EL (cell line): ENCODE measurements at places on chromosomes 7 and 10.
A peak's percentile ranks its signal among the peaks of the same experiment; 100 is the strongest.

GRCh38 chr7:157850481-157851444, 514.0 kb downstream of the DNAJB6 start:
- DNase-seq = no peak

DNA sequence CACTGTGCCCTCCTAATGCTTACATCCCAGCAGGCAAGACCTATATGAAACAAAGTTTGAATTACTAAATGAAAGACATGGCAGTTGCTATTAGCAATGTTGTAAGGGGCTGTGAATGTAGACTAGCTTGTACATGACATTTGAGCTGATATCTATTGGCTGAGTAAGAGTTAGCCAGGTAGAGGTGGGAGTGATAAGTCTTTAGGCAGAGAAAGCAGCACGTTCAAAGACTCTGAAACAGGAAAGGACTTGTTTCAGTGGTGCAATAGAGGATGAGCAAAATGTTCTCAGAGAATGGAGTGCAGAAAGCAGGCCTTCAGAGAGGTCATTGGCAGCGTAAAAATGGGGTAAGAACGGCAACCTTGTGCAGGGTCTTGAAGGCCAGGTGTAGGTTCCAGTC, 687.6 kb downstream of the AUTS2 start:
- no peak for DNase-seq

DNA sequence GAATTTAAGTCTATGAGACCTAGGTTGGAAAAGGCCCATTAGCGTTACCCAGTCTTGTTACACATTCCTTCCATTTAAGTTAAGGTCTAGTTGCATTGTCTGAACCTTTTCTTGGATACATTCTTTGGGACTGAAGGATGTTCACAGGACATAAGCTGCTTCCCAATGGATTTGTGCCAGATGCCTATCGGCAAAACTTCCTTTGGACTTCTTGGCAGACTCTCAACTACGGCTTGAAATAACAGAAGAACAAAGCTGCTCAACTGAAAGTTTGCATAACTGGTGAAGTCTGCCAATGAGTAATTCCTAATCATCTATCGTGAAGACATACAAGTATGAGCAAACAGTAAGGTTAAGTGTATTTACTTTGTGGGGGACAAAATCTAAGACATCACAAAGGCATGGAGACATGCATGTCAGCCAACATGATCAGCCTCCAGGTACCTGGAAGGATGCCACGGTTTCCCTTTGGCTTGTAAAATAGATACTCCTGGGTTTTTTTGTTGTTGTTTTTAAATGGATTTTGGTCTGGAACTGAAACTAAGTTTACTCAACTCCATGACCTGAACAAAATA, 35.4 kb downstream of the MALSU1 start:
- peak; percentile 99 for DNase-seq

DNA sequence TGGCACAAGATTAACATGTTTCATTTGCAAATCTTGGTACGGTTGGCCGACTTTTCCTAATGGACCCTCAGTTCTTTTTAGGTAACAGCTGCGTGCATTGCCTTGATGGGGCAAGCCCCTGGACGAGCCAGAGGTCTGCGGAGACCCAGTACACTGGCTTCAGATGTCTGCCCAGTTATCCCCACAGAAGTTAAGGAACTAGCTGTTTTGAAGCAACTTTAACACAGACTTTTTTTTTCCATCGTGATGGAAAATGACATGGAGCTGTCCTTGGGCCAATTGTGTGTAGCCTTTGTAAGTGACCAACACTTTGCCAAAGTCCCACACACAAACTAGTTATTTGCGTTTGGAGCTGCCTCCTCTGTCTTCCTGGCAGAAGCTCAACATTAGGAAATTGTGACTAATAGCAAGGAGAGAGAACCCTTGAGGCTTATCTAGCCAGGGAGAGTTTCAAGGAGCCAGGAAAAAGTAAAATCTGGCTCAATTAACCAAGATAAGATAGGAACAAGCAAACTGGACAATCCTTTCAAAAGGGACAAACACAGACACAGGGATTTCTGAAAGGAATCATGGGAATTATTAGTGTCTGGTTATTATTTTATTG, 99.6 kb upstream of the BMPER start:
- peak; percentile 59 for DNase-seq

DNA sequence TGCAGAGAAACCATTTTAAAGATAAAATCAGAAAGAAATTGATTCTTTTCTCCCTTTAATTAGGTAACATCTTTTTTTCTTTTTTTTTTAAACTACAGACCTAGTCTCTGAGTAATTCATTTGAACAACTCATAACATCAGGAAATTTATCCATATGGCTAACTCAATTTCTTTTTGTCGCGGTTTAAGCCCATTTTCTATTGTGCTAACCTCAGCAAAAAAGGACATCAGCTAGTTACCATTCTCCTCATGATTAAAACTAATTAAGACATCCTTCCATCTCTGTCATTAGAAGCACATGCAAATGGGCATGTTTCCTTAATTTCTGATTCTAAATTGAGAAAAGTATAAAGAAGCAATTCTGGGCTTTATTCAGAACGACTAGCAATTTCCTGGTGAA, 57.8 kb downstream of the ANK3 start:
- DNase-seq = no peak

DNA sequence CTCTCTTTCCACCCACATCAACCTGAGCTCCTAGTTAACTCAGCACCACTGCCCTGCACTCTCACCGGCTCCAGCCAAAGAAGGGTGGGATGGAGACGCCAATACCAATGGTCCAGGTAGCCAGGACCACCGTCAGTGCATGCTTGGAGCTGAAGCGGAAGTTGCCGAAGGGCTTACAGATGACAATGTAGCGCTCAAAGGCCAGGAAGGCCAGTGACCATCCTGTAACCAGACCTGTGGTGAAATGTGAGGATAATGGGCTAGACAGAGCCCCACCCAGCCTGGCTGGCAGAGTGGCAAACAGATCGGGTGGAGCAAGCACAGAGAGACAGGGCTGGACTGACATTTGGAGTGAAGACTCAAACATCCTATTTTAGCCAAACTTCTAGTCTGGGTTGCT, 673 bp downstream of the OPN1SW start:
- no peak for DNase-seq

DNA sequence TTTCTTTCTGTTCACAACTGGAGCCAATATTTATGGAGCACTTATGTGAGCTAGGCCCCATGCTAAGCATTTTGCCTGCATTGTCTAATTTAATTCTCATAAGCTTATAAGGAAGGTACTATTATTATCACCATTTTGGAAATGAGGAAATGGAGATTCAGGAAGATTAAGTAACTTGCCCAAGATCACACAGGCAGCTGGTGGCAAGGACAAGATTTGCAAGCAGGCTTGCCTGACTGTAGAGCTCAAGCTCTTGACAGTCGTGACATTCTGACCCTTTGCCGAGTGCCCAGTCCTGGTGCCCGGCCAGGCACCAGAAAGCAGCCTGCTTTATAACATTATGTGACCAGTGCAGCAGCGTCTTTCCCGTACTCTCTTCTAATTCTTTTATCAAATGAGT, 38.2 kb downstream of the WNT2 start:
- no peak for DNase-seq

- DNase-seq = no peak
These were observed 17.6 kb downstream of the CCDC71L start for GRCh38 chr7:106643216-106644000.

DNA sequence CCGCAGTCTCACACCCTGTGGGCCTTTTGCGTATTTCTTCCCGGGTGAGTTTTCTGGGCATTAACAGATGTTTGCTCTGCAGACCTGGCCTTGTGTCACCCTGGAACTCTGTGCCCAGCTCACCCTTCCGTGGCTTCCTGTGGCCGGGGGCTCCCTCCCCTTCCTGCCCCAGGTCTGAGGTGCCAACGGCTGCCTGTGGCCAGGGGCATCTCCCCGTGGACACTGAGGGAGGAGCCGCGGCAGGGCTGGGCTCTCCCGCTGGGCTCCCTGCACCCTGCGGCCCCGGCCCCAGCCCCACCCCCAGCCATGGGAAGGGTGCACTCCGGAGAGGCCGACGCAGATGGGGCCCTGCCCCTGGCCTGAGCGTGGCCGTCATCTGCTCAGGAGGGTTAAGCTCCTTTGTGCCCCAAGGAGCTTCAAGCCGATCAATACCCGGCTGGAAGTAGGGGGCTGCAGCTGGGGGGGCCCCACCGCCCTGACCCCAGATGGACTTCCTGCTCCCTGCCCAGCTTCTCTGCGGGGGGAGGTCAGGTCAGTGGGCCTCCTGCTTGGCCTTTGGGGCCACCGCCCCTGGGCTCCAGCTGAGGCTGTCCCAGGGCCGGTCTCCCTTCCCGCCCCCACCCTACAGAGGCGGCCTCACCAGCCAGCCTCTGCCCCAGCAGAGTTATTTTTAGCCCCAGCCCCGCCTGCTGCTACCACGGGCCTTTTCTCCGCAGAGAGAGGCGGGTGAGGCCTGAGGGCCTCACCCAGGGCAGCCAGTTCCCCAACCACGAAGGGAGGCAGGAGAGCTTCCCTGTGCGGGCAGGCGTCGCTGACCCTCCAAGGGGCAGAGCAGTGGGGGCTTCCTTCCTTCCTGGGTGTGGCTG, 24.2 kb downstream of the PWWP2B start:
- peak; percentile 33 for DNase-seq

GRCh38 chr10:14674376-14675050, 100.2 kb downstream of the FAM107B start:
- no peak for DNase-seq

- no peak for DNase-seq
These were observed 22.4 kb downstream of the BRI3 start for GRCh38 chr7:98303906-98304305.

DNA sequence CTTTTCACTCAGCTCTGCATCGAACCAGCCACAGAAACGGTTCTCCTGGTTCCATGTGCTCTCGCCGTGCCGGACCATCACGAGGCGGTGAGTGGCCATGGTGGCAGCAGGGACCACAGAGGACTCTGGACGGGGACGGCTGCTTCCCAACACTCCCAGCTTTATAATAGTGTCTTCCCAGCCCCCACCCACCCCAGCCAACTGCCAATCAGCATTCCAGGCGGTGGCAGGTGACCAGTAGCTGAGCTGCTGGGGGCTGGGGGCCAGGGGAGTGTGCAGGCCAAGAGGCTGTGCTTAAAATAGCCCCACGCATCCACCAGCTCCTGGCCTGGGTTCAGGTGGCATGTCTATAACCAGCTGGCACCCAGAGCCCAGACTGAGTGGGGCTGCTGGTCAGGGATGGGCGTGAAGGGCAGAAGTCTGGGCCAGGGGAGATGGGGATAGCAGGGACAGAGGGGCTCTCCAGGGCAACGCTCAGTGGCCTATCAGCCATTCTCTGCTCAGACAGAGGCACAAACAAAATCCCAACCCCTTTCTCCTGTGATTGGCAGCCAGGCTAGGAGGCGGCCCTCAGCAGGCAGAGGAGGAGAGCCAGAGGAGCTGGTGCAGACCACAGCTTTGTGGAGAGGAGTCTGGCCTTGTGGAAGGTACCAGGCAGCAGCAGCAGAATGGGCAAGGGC, at the start of gene PGAM2:
Gene PGAM2 (minus strand): TSS at position 137 of the 680 bp plus-strand sequence. CDS start 38 bp downstream, at position 99.
- no peak for DNase-seq

DNA sequence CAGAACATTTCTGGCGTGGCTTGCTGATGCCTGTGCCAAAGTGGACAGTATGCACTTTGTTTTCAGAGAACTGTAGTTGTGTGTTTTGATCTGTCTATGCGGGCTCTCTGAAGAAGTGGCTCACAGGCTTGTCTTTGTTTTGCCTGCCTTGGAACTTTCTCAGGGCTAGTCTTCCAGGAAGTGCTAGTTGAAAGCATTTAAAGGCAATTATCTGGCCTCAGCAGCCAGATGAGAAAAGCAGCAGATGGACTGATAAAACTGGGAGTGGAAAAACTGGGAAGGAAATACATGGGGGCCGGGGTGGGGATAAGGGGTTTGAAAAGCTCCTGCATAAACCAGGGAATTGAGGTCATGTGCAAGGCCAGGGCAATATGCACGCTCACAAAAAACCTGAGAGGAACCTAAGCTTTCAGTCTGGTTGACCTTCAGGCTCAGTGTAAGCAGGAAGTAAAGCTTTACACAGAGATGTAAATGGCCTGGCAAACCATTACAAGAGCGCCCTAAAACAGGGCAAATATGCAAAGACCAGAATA, 94.5 kb downstream of the ZNF33B start:
- no peak for DNase-seq

DNA sequence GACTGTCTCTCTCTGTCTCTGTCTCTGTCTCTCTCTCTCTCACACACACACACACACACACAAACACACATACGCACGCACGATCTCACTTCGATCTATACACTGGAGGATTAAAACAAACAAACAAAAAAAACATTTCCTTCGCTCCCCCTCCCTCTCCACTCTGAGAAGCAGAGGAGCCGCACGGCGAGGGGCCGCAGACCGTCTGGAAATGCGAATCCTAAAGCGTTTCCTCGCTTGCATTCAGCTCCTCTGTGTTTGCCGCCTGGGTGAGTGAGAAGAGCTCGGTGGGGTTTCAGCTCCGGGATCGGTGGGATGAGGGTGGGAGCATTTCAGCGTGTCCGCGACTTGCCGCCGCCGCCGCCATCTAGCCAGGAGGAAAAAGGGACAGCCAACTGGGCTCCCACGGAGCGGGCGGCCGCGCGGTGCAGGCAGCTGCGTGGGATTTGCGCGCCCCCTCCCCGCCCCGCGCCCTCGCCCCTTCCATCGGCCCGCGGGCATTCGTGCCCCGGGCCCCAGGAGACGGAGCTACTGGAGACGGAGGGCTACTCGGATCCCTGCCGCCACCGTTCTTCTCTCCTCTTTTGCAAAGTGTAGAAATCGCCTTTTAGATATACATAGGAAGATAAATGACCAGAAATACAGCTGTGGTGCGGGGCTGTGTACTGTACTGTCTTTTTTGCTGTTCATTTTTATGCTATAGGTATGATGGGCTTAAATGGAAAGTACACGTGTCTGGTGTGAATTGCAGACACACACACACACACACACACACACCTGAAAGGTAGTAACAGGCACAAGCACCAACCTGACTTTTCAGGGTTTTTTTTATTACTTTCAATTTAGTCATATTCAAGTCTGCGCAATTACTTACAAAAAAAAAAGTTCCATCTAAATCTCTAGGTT, 581 bp downstream of the PTPRZ1 start:
- peak; percentile 17 for DNase-seq

DNA sequence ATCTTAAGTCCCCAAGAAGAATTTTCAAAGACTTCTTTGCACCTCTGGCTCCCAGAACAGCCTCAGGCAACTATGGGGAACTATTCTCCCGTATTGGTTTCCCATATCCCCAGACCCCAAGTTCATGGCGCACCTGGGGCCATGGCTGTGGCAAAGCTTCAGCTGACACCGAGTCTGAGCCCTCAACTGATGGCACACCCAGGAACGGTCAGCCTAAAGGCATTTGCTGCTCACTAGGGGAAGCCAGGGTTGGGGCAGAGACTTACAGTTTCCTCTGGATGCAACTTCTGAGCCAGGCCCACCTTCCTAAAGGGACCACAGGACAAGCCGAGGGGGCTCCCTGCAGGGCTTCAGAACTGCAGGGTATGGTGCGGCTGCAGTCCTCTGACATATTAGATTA, 13.7 kb upstream of the CPA1 start:
- DNase-seq = peak; percentile 50

- no peak for DNase-seq
These were observed 78.7 kb downstream of the DNAJB6 start for GRCh38 chr7:157415486-157415885.
